ENCODE measurements at places on chromosomes 11 and 22.

- peak; percentile 38 for DNase-seq
These were observed 67.4 kb downstream of the MICAL2 start for GRCh38 chr11:12177739-12178338.

DNA sequence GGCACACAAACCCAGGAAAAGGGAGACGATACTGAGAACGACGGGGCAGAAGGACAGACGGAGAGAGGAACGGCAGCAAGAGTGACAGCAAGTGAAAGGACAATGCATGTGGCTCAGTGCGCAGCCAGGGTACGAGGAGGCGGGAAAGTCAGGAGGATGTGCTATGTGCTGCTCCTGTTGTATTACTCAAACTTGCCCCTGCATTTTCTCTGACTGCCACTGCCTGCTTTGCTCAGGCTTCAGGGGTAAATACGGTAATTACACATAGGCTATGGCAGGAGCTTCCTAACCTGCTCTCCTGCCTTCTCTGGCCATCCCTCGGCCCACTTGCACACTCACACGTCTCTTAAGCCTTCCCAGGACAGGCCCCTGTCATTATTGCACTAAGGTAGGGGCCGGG is 94.8 kb downstream of the FEZ1 start:
- no peak for DNase-seq

GRCh38 chr11:75759832-75760231 is 8.7 kb upstream of the DGAT2 start:
- no peak for DNase-seq

DNA sequence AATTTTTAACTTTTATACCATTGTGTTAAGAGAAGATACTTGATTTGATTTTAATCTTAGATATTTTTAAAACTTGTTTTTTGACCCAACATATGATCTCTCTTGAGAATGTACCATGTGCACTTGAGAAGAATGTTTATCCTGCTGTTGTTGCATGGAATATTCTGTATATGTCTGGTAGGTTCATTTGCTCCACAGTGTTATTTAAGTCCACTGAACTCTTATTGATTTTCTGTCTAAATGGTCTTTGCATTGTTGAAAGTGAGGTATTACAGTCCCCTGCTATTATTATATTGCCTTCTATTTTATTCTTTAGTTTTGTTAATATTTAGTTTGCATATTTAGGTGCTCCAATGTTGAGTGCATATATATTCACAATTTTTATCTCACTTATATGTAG is 397.3 kb upstream of the CCDC179 start:
- no peak for DNase-seq

GRCh38 chr22:36145881-36146280 is 14.7 kb downstream of the APOL3 start:
- DNase-seq: peak; percentile 43

DNA sequence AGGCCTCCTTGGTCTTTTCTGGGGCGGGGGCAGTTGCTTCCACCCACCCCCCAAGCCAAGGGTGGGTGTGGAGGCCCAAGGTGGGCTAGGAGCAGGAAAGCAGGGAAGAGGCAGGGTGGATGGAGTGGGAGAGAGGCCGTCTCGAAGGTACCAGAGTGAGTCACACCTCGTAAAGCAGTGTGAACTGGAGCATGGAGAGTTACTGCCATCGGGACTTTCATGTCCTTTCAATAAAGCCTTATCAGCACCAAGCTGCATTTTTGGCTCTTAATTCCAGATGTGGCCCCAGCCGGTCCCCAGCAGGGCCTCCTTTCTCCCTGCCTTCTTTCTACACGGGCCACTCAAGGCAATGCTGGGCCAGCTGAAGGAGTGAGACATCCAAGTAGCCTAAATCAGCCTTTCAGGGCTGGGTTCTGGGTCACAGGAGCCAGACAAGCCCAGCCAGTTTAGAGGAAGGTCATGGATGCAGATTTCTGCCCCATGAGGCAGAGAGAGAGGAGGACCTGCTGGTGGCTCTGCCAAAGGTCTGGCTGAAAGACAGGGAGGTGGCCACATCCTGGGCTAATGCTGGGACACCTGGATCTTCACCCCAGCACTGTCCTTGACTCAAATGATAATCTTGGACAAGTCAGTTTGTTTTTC is 59.0 kb upstream of the CD82 start:
- peak; percentile 19 for DNase-seq

DNA sequence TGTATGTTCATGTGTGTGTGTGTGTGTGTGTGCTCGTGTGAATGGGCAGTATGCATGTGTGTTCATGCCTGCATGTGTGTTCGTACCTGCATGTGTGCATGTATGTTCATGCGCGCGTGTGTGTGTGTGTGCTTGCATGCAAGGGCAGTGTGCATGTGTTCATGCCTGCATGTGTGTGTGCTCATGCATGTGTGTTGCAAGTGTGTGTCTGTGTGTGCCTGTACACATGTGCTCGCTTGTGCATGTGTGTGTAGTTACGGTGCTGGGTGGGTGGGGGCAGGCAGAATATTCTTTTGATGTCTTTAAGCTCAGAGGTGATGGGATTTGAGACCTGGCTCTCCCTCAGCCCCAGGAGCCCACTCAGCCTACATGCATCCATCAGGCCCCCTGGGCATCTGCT is 822.1 kb downstream of the BRD1 start:
- no peak for DNase-seq

- DNase-seq: no peak
These were observed 31.6 kb upstream of the CARS1 start for GRCh38 chr11:3088806-3089205.

- DNase-seq: no peak
These were observed 327 bp upstream of the CACNA1I start for GRCh38 chr22:39570226-39570625.

GRCh38 chr22:46504584-46504983 is 32.8 kb downstream of the CELSR1 start:
- DNase-seq: no peak

DNA sequence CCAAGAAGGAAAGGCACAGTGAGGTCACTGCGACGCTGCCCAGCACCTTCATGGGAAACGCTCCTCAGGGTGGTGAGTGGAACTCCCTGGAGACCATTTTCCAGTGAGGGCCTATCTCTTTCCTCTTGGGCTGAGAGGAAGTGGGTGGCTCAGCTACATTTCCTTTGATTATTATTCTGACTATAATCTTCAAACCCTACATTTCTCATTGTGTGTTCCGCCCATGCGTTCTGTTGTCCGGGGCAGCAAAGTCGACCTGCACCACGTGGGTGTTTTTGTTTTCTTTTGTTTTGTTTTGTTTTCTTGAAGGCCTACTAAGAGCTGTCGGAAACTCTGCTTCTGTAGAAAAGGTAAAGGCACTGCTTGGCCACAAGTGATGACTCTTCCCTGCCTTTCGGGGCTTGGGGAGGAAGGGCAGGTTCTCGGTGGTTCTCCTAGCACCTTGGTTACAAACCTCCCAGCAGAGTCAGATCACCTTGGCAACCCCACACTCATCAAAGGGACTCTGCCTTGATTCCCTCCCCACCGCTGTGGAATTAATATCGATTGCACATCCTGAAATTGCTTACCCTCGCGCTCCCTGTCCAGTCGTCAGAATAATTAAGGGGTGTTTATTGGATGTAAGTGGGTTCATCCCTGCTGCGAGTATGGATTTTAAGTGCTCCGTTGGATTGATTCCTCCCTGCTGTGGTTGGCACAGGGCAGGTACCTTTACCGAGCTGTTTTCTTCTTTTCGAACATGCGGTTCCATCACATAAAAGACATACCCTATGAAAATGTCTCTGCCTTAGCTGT is 7.3 kb downstream of the PARVB start:
- no peak for DNase-seq

DNA sequence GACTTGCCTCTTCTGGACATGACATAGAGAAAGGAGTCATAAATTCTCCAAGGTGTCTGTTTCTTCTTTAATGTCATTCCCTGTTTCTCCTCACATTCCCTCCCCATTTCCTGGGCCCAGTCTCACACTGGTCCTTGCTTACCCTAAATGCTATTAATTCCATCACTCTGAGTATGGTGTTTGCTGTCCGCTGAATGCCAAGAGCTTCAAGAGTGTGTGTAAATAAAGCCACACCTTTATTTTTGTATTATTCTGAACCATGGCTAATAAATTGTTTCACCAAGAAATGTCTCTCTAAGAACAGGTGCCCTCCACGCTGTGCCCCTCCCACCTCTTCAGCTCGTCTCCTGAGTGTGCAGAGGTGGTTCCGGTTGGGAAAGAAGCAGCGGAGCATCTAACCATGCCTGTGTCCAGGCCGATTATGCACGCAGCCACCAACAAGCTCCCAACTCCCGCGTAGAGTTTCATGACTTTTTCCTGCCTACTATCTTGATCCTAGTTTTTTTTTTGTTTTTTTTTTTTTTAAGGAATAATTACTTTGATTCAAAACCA is 8.6 kb downstream of the TMEM121B start:
- no peak for DNase-seq

GRCh38 chr22:50529897-50530579 is at the start of gene TYMP:
TSS of gene TYMP (minus strand) at chr22:50530012. CDS start at chr22:50529709, 303 bp downstream.
- DNase-seq: peak; percentile 85

DNA sequence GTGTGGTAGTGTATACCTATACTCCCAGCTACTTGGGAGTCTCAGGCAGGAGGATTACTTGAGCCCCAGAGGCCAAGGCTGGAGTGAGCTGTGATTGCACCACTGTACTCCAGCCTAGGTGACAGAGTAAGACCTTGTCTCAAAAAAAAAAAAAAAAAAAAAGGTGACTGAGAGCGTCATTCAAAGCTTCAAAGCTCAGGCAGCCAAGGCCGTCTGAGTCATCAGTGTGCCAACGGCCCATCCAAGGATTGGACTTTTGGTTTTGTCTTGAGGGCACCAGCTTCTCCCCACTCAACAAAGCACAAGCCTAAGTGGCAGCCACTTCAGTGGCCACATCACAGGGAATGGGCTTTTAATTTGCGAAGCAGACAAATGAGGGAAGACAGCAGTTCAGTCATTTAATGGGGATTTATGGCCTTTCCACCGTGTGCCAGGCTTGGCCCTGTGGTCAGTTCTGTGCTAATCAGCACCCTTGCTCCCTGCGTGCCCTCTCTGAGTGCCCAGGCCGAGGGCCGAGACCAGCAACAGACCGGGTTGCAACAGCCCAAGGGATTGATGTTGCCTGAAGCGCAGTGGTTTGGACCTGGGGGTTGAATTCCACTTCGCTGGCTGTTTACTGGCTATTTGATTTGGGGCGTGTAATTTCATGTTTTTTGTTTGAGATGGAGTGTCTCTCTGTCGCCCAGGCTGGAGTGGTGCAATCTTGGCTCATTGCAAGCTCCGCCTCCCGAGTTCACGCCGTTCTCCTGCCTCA is 30.2 kb upstream of the CRYBB3 start:
- no peak for DNase-seq

- no peak for DNase-seq
These were observed 41.8 kb upstream of the TH start for GRCh38 chr11:2213384-2213842.

GRCh38 chr11:12050470-12051286 is 42.3 kb upstream of the DKK3 start:
- no peak for DNase-seq

DNA sequence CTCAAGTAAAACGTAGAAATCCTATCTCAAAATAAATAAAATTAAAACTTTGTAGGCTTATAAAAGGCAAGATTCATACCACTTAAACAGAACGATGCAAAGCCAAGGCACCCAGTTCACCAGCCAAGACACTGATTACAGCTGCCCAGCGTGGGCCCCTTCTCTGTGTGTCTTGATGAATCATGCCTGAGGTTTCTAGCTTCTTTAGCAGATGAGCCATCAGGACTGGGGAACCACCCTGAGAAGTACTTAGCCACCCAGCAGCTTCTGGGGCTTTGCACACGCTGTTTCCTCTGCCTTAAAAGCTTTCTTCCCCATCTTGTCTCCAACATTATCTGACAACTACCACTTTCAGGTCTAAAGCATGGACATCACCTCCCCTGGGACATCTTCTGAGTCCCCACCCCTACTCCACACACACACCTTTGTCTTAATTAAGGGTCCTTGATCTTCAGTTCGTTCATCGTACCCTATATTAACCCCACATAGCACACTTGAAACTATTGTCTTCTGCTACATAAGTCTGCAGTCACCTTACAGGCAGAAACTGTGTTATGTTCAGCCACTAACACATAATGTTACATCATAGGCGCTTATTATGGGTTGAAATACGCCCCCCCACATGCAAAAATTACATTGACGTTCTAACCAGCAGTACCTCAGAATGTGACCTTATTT is 8.7 kb upstream of the LAYN start:
- peak; percentile 94 for DNase-seq

- DNase-seq: no peak
These were observed 405.9 kb downstream of the NXPE2 start for GRCh38 chr11:115084231-115084630.

DNA sequence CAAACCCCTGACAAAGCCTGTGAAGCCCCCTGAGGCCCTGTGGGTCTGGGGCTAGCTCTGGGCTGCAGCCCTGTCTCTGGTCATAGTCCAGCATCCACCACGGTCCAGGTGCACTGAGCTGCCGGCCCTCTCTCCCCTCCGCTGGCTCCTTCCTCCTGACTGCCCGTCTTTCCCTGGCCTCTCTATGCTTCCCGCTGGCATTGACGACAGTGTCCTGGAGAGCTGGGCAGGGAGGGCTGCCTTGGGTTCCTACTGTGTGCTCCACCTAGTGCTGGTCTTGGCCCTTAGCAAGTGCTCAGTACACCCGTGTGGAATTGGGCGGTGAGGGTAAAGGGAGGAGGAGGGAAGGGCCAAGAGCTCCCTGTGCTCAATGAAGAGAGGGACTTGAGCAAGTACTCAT is 868 bp upstream of the MYEOV start:
- peak; percentile 24 for DNase-seq

- no peak for DNase-seq
These were observed 287.9 kb downstream of the SWAP70 start for GRCh38 chr11:9951807-9952206.

GRCh38 chr22:34913826-34914225 is 152.1 kb upstream of the ISX start:
- DNase-seq: no peak

GRCh38 chr11:123166071-123166559 is 28.9 kb downstream of the CLMP start:
- peak; percentile 46 for DNase-seq

DNA sequence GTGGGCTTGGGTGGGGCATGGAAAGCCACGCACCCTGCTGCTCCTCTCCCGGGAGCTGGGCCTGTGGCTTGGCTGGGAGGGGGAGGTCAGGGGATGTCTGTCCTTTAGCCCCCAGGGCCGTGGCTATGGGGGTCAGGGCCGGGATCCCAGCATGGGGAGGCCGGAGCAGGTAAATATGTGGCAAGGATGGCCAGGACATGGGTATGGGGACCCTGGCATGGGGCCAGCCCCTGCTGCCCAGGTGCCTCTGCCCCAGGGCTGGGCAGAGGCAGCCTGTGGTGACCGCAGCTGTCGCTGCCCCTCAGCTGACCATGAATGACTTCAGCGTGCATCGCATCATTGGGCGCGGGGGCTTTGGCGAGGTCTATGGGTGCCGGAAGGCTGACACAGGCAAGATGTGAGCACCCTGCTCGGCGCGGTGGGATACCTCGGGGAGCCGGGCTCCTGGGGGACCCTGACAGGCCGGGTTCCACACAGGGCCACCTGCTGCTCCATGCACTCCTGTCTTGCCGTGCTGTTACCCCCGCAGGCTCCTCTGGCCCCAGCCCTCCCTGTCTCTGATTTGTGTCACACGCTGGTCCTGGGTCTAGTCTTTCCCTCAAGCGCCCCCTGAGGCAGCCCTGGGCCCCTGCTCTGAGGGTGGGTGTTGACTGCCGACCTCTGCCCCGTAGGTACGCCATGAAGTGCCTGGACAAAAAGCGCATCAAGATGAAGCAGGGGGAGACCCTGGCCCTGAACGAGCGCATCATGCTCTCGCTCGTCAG is 8.1 kb upstream of the ANKRD13D start:
- DNase-seq: no peak

Measured in EL (cell line).